Right renal pelvis (tissue), 4 donors: ENCODE measurements at places on chromosomes 1 and 21. TPM values are rescaled to one million over a fixed set of nuclear protein-coding genes. Genes with fewer than 3 reads are reported as not detected.

GRCh38 chr1:163730411-163730821, 408.7 kb downstream of the NUF2 start:
- DNase-seq = peak; percentile 49

Gene ALX3
- not detected for polyA plus RNA-seq

Gene S100B
- polyA plus RNA-seq = 5.6 TPM

Gene CORT
- 0.82 TPM for polyA plus RNA-seq

Gene PTAFR
- polyA plus RNA-seq = 2.3 TPM

Gene AIDA
- 76.0 TPM for polyA plus RNA-seq

Gene PCSK9
- polyA plus RNA-seq = 1.4 TPM
